CD8-positive, alpha-beta T cell (primary cell): ENCODE measurements at places on chromosomes 5 and 9. TPM values are rescaled to one million over a fixed set of nuclear protein-coding genes. Genes with fewer than 3 reads are reported as not detected.

DNA sequence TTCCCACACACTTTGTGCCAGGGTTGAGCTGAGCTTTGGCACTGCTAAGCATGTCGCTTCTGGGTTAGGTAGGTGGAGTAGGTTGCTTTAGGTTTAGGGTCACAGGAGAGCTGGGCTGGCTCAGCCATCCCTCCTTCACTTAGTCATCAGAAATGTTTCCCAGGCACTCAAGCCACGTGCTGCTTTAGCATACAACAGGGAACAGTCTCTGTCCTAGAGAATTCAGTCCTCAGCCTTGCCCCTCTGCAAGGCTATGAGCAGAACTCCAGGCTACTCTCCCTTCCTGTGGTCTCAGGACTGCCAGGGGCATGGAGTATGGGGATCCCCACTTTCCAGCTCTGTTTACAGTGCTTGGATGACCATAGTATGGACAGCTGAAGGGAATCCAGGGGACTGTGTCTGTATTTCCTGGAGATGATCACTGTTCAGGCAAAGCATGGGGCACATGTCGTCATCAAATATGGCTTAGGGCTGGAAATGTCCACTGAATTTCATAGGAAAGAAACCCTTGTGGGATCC is 7.5 kb upstream of the ANKRD33B start:
- DNase-seq: no peak

DNA sequence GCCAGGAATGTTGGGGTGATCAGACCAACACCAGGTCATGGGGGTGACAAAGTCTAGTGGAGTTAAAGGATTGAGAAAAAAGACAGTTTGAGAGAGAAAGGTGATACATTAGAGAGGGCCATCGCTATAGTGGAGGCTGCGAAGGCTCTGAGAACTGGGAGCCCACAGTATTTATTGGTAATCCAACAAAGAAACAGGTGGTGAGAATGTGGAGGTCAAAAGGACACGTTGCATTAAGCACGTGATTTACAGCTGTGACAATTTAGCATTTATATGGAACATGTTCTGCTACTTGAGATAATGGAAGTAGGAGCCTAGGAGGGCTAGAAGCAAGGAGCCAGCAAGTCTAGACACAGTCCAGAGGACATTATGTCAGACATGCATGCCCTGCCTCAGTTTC is 2086.5 kb upstream of the C9orf72 start:
- no peak for DNase-seq

DNA sequence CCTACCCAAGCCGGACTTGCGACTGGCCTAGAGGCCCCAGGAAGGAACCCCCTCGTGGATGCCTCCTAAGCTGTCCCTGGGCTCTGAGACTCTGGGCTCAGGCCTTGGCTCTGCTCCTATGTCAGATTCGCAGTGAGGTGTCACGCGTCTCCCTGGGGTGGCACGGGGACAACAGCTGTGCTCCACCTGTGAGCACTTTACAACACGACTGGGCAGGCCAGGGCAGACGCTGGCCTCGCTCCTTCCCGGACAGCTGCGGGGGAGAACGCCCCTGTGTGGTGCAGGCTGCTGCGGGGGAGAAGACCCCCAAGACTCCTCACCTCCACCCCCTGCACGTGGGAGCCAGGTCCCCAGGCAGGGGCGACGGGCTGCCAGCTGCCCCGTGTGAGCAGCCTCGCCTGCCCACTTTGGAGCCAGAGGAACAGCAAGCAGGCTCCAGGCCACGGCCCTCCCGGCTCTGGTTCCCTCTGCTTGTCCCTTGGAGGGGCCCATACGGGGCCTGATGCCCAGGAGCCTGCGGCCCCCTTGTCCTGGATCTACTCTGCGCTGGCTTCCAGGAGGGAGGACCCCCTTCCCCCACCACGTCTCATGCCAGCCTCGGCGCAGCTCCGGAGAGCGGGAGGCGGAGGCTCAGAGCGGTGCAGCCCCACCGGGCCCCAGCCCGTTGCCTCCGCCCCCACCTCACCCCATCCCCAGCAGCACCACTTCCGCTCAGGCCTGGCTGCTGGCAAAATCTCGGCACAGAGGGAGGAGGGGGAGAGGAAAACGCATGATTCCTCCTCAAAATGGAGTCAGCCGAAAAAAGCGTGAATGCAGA is 36.0 kb downstream of the SARDH start:
- DNase-seq: peak; percentile 84

GRCh38 chr9:124553738-124554137 is 46.5 kb upstream of the NR5A1 start:
- DNase-seq: no peak

The ARHGEF39 gene
- 0.25 TPM for total RNA-seq

The C9orf152 gene
- total RNA-seq: not detected
